ENCODE measurements at places on chromosomes 11 and 22.

GRCh38 chr11:44923806-44924205 is 26.9 kb downstream of the TP53I11 start:
- no peak overlapping the region for H3K27ac ChIP-seq
- peaks cover 83% of the 10 kb centered on the region for H3K27me3 ChIP-seq
- no peaks in the 10 kb centered on the region for H3K36me3 ChIP-seq
- no peak overlapping the region for H3K4me3 ChIP-seq
- no peak for DNase-seq
- peaks cover 2% of the 10 kb centered on the region for H3K4me1 ChIP-seq

DNA sequence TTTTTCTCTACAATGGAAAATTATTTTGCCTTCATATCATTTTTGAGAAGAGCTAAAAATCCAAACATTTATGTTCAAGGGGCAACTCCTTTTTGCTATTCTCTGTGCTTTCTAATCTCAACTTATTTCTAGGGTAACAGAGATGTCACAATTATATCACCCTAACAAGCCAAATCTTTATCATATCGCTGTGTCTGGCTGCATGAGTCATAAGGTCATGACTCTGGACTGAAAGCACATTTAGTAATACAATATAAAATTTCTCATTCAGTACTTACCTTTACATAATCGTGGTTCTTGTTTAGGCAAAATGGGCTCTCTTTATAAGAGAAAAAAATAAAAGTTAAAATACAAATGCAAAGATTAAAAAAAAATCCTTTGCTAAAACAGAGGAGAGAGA is 326.0 kb downstream of the CASP12 start:
- no peak for DNase-seq
- H3K4me3 ChIP-seq: no peak overlapping the region
- no peak overlapping the region for H3K27ac ChIP-seq
- H3K27me3 ChIP-seq: no peaks in the 10 kb centered on the region
- no peaks in the 10 kb centered on the region for H3K4me1 ChIP-seq

- H3K4me3 ChIP-seq: no peak overlapping the region
- H3K27ac ChIP-seq: no peak overlapping the region
- no peaks in the 10 kb centered on the region for H3K4me1 ChIP-seq
- no peak for DNase-seq
- no peaks in the 10 kb centered on the region for H3K27me3 ChIP-seq
- H3K36me3 ChIP-seq: no peaks in the 10 kb centered on the region
Measured at GRCh38 chr11:129131316-129131715, 60.8 kb downstream of the ARHGAP32 start.

DNA sequence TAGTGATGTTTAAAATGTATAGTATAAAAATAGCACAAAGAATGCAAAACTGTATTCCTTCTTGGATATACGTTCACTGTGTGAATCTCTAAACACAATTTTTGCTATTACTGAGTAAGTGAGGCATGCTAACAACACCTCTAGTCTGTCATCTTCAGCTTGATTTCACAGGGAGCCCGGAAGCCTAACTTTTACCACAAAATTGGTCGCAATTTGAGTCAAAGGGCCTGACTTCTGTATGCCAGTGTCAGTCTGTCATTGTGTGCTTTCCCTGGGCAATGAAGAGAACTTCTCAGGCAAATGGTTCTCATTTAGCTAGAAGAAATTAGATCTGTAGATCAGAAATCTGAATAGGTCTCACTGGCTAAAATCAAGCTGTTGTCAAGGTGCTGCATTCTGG is 1059.5 kb downstream of the FAM181B start:
- no peaks in the 10 kb centered on the region for H3K27me3 ChIP-seq
- no peak overlapping the region for H3K27ac ChIP-seq
- no peaks in the 10 kb centered on the region for H3K36me3 ChIP-seq
- DNase-seq: no peak
- H3K4me1 ChIP-seq: no peaks in the 10 kb centered on the region

- H3K4me3 ChIP-seq: peak overlapping the region; percentile 6
- peak; percentile 12 for DNase-seq
- peaks cover 5% of the 10 kb centered on the region for H3K4me1 ChIP-seq
- no peaks in the 10 kb centered on the region for H3K27me3 ChIP-seq
- H3K27ac ChIP-seq: no peak overlapping the region
Measured at GRCh38 chr22:41401781-41402648, 20.3 kb downstream of the TEF start.
